Stomach (tissue), 19 donors: ENCODE measurements at places on chromosomes 11 and 22. TPM values are rescaled to one million over a fixed set of nuclear protein-coding genes. Genes with fewer than 3 reads are reported as not detected.

DNA sequence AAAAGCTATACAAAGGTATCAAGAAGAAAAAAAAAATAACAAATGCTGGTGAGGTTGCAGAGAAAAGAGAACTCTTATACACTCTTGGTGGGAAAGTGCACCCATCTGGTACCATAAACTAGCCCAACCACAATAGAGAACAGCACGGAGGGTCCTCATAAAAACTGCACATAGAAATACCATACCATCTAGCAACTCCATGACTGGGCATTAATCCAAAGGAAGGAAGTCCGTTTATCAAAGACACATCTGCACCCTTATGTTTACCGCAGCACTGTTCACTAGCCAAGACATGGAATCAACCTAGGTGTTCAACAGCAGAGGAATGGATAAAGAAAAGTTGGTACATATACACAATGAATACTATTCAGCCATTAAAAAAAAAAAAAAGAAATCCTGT lies 10.8 kb upstream of the CLDN5 start:
- no peak for DNase-seq

The C11orf42 gene
- total RNA-seq, result not detected

- no peak for DNase-seq
These were observed 17.2 kb upstream of the CD59 start for GRCh38 chr11:33753304-33753967.

The OR52E1 gene
- not detected for total RNA-seq

DNA sequence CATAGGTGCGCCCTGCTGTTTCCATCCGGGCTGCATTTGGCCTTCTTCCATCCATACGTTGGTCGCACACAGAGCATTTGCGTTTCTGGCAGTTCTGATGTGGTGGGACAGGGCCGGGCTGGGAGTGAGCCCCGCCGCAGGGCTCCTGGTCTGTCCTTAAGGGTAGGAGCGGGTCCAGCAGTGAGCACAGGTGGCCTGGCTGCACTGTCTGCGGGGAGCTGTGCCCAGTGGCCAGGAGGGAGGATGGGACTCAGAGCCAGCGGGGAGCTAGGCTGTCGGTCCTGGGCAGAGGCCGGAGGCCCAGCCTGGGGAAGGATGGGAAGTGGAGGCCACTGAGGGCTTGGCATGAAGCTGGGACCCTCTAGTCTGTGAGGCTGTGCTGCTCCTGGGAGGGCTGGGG lies 385.1 kb downstream of the TBC1D22A start:
- DNase-seq, result no peak

The RNF215 gene
- 6.2 TPM for total RNA-seq

The BTG4 gene
- not detected for total RNA-seq

DNA sequence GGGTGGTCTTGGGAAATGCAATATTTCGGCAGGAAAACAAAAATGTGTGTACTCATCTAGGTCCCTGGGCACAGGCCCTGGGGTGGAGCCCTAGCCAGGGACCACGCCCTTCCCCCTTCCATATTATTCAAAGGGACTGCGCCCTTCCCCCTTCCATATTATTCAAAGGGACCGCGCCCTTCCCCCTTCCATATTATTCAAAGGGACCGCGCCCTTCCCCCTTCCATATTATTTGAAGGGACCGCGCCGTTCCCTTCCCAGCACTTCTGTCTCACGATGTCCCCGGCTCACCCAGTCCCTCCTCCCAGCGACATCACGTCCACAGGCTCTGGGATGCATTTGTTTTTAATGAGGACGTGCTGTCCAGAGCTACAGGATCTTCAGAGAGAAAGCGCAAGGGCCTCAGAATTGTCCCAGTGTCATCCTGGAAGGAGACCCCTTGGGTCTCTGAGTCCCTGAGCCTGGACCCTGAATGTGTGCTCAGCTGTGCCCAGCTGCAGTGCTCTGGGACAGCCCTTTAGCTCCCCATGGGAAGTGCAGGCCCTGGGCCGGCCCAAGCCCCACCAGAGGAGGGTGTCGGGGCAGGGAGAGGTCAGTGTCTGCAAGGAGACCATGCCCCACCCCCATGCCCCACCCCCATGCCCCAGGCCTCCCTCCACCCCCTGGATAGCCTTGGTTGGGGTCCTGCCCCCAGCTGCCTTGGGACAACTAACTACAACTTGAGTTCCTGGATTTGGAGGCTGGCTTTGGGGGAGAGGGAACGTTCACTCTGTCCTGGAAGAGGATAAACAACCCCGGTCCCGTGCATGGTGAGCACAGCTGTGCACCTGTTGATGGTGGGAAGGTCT lies 810.0 kb downstream of the BRD1 start:
- no peak for DNase-seq

- DNase-seq, result no peak
These were observed 169.4 kb downstream of the MYO18B start for GRCh38 chr22:25911243-25911972.

The B3GAT1 gene
- not detected for total RNA-seq

The PARVA gene
- 42.9 TPM for total RNA-seq

The PNPLA5 gene
- not detected for total RNA-seq

The DEFB131B gene
- total RNA-seq, result not detected

DNA sequence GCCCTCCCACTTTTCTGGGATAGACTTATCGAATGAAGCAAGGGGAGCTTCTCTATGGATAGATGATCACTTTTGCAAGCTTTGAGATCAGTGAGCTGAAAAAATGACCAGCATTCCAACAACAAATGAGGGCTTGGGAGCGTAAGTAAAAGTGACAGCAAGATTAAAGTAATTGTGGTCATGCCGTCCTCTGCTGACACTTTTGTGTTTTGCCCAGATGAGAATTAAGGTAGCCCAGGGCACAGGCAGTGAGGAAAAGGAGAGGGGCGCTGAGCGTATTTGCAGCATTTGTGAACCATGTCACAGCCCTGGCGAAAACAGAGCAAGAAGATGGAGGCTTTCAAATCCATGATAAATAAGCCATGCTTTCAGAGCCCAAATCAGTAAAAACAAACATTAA lies 24.6 kb upstream of the TMA7B start:
- no peak for DNase-seq

DNA sequence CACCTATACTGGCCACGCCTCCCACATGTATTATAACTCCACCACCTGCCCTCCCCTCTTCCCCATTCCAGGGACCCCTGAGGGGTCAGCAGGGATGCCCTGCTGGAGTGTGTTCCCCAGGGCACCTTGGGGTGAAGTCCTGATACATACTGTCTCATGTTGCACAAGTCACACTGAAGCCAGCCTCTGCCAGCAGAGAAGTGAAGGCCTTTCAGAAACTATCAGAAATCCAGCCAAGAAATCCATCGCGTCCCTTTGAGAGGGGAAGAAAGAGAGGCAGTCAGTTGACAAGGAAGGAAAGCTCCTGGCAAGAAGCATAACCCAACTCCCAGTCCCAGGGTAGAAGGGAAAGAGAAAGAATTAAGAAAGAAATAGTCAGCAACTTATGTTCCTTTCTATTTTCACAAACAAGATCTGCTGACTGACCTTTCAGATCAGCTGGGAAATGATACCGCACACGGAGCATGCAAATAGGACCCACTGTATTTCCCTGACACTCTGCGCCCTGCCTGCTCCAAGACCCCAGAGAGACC lies 45.2 kb downstream of the SC5D start:
- no peak for DNase-seq

The TSPAN18 gene
- total RNA-seq, result 12.9 TPM

The BLID gene
- total RNA-seq, result not detected

The KCNQ1 gene
- total RNA-seq, result 86.8 TPM

DNA sequence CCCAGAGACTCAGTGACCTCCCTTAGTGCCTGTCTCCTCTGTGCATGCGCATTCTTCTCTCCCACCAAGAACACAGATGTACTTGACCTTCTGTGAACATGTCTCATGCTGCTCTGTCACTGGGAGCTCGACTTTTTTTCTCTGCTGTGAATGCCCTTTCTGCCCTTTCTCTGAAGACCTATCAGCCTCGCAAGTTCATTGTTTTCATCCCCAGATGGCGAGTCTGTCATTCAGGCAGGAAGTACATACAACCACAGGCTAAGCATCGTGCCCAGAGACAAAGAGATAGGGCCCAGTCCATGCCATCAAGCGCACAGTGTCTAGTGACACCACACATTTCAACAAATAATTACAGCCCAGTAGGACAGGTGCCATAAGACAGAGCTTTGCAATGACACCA lies 50.4 kb upstream of the RAB1B start:
- no peak for DNase-seq

- DNase-seq, result no peak
These were observed 29.1 kb upstream of the FGF19 start for GRCh38 chr11:69732910-69733309.

The UFD1 gene
- 36.4 TPM for total RNA-seq

The SYT7 gene
- 4.5 TPM for total RNA-seq

DNA sequence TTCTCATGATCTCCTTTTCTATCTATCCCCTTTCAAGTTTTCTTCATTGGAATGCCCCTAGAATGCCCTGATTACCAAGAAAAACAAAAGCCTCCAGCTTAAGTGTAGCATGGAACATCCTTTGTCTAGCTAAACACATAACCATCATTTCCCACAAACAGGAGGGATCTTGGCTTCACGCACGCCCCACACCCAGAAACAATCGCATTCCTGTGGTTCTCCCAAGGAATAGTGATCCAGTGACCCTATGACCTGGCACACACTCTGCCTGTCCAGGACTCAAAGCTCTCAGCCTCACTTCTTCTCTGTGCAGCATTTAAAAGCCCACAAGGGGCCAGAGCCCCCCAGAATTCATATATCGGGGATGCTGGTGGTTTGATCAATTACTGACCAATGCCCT lies 9.3 kb upstream of the POU2AF1 start:
- DNase-seq, result no peak

The RCOR2 gene
- 1.1 TPM for total RNA-seq

GRCh38 chr11:66268952-66269905 lies 790 bp downstream of the RAB1B start:
- DNase-seq, result peak; percentile 59

DNA sequence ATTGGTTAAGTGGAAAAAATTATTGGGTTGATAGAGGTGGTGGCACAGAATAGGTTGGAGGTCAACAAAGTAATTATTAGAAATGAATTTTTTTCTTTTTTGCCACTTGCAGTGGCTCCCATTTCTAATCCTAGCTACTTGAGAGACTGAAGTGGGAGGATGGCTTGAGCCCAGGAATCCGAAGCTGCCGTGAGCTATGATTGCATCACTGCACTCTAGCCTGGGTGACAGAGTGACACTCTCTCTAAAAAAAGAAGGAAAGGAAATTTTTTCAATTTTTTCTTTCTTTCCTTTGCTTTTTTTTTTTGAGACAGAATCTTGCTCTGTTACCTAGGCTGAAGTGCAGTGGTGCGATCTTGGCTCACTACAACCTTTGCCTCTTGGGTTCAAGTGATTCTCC lies 2.2 kb upstream of the BCO2 start:
- DNase-seq, result no peak

DNA sequence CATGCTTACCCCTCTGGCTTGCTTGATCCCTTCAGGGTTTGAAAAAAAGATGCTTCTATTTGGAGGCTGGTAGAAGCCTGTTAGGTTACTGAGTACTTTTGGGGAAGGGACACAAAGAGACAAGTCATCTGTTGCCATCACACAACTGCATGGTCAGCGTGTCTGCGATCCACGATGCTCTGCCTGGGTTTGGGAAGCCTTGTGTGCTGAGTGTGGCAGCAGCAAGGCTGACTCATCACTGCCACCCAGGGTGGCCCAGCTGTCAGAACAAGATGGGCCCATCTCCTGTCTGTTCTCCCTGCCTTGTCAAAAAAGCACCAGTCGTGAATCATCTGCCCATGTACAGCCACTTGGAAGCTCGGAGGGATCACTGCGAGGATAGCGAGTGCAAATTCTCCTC lies 26.2 kb downstream of the UBASH3B start:
- no peak for DNase-seq

GRCh38 chr22:41062146-41062545 lies 30.2 kb upstream of the EP300 start:
- no peak for DNase-seq

The LAYN gene
- 45.5 TPM for total RNA-seq

The RAB36 gene
- total RNA-seq, result 1.4 TPM

The P2RY2 gene
- not detected for total RNA-seq

GRCh38 chr11:132864811-132865576 lies 667.3 kb downstream of the OPCML start:
- no peak for DNase-seq

DNA sequence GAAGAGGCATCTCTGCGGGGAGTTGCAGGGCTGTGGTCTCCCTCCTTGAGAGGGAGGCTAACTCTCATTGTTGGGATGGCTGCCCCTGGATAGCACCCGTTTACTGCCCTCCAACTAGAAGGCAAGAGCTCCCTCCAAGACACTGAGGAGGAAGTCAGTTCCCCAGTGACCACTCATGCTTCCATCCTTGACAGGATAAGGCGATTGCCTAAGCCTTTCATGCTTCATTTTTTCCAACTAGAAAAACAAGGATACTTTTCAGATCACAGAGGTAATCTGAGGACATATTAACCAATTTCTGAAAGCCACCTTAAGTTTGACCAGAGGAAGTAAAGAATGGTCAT lies 186.6 kb downstream of the MAML2 start:
- DNase-seq, result no peak

The MS4A7 gene
- 15.6 TPM for total RNA-seq

The CYTH4 gene
- total RNA-seq, result 77.0 TPM

The NXPE1 gene
- not detected for total RNA-seq

DNA sequence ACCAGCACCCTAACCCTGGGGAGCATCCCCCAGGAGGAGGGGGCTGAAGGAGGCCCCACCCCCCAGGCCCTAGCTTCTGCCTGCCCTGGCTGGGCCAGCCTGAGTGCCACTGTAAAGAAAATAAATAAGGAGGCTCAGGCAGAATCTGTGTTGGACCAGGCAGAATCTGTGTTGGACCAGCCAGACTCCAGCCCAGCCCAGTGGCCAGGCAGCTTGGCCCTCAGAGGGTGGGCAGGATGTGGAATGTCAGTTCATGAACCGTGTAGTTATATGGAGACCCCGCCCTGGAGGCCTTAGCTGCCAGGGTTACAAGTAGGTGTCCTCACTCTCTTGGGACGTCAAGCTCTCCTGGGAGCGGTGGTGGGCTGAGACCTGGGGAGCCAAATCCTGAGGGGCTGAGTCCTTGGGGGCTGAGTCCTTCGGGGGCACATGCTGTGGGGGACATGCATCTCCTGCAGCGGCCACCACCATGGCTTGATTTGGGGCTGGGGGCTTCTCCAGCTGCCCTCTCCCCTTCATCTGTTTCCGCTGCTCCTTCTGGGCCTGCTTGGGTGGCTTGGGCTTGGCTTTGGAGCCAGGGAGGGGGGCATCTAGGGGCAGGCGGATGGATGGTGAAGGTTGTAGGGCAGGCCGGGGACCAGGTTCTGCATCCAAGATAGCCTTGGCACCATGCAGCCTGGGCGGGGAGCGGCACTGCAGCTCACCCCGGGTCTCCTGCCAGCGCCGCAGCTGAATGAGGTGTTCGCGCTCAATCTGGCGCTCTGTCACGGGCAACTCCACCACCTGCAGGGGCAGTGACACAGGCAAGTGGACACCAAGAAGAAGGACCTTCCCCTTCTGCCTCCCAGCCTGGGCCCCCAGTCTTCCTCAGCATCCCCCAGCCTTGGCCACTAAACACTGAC lies 3.0 kb upstream of the CASTOR1 start:
- no peak for DNase-seq
